ENCODE measurements at places on chromosomes 7 and 10.
A peak's percentile ranks its signal among the peaks of the same experiment; 100 is the strongest.

DNA sequence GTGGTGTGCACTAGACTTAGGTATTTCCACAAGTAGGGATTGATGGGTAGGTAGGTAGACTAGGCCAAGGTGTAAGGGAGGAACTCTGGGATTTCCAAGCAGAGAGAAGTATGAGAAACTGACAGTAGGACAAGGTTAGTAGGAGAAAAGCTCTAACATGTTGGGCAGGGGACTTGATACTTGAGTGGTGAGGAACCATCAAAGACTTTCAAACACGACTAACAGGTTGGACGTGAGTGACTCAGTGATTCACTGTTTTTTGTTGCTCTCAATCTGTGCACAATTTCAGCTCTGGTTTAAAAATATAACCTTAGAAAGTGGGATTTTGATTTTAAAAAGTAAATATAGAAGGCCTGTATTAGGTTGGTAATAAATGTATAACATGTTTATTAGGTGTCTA is 44.4 kb downstream of the KLHDC10 start:
- DNase-seq, result no peak

DNA sequence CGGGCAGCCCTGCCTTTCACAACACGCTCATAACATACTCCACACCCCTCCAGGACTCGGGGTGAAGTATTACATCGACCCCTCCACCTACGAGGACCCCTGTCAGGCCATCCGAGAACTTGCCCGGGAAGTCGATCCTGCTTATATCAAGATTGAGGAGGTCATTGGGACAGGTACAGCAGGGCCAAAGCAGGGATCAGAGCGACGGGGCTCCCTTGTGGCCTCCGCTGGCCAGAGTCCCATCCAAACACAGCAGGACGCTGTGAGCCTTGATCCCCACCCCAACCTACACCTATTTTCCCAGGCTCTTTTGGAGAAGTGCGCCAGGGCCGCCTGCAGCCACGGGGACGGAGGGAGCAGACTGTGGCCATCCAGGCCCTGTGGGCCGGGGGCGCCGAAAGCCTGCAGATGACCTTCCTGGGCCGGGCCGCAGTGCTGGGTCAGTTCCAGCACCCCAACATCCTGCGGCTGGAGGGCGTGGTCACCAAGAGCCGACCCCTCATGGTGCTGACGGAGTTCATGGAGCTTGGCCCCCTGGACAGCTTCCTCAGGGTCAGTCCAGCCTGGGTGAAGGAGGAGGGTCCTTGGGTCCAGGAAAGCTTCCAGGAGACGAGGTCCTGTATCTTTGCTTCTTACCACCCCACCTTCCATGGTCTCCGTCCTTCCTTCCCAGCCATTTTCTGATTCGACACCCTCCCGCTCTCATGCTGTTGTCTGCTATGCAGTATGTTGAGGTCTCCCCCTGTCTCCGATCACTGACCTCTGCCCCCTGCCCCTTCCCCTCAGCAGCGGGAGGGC is 13.5 kb downstream of the EPHB6 start:
- no peak for DNase-seq

GRCh38 chr7:24779283-24779655 is 22.0 kb upstream of the GSDME start:
- no peak for DNase-seq

DNA sequence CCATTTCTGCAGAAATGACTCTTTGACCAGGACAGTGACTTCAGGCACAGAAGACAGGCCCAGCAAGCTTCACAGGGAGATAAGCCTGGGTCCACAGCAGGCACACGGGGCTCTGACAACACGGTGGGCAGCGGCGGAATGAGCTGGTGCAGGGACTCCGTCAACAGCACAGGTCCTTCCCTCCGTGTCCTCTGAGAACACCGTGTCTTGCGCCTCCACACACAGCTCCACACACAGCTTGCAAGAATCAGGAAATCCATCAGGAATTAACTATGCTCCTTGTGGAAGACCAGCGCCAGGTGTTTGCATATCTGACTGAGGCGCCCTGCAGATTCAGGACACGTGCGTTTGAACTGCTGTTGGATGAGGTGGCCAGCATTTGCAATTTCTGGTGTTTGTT is 39.6 kb downstream of the TCERG1L start:
- no peak for DNase-seq

GRCh38 chr7:137606061-137606674 is 240.6 kb downstream of the DGKI start:
- DNase-seq, result no peak

DNA sequence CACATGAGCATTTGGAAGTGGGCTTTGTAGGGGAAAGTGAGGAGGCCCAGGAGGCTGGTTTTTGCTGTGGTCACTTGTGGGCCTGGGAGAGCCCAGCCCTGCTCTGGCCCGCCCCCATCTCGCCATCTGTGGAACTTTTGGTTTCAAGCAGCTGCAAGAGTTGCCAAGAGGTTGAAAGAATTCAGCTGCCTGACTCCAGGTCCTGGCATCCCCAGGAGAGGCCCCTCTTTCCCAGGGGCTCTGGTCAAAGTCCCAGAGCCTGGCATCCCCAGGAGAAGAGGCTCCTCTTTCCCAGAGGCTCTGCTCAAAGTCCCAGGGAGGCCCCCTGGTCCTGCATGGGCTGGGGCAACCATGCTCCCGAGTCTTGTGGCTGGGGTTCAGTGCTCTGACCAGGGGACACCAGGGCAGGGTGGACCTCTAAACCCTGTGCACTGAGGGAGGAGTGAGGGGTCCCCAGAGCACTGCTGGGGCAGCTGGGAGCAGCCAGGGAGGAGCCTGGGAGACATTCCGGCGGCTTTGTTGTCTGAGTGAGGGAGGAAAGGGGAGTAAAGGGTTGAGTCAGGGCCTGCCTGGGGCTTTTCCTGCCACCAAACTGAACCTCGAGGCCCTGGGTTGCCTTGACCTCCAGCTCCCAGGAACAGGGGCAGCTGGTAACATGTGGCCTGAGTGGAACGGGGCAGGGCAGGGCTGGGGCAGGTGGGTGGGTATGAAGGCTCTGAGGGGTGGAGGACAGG is 27.7 kb upstream of the CSGALNACT2 start:
- DNase-seq, result no peak

DNA sequence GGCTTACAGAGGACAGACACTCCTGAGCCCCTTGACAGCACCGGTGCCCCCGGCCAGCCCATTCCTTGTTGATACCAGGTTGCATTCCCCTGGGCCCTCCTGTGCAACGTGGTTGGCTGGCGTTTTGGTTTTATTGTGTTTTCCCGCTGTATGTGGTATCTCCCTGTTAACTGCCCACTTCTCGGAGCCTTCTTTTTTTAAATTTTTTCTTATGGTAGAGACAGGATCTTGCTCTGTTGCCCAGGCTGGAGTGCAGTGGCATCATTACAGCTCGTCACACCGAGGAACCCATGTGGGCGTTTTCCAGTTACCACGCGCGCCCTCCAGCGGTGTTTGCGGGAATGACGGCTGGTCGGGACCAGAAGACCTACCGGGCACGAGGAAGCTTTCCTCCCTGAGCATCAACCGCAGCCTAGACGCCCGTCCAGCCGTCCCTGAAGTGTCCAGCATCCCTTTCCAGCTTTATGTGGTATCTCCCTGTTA is 16.9 kb upstream of the ZFAND2A start:
- DNase-seq, result peak; percentile 84

GRCh38 chr10:84205049-84205852 is 10.9 kb downstream of the CDHR1 start:
- peak; percentile 70 for DNase-seq

DNA sequence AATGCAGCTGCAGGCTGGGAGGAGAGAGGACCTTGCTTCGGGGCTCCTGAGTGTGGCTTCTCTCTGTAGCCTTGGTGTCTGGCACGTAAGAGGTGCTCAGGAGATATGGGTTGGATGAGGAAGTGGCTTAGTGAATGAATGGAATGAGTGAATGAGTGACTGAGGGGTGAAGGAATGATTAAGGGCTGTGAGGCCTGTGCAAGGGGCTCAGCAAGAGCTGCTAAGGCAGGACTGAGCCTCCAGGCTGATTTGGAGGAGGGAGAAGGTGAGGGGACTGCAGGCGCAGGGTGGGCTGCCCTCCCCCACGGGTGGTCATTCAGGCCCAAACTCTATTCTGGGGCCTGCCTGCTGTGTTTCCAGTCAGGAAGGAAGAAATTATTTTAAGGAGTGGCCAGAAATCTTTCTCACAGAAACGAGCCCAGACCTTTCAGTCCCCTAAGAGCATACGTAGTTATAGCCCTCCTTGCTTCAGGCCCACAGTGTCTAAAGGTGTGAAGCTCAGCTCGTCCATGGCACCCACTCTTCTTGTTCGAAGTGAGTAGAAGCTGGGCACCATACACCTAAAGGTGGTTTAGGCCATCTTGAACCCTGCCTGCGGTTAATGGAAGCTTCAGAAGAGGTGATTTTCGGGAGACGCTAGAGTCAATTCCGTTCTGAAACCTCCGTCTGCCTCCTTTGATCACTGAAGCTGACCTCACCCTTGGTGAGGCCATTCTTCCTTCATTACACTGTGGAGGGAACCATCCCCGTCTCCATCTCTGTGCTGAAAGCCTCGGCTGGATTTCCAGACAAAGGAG is 49.5 kb upstream of the SAMD8 start:
- DNase-seq, result peak; percentile 4

- no peak for DNase-seq
Measured at GRCh38 chr10:79496896-79497295, 15.4 kb upstream of the EIF5AL1 start.

GRCh38 chr7:137147338-137147720 is 196.2 kb downstream of the PTN start:
- DNase-seq, result no peak

DNA sequence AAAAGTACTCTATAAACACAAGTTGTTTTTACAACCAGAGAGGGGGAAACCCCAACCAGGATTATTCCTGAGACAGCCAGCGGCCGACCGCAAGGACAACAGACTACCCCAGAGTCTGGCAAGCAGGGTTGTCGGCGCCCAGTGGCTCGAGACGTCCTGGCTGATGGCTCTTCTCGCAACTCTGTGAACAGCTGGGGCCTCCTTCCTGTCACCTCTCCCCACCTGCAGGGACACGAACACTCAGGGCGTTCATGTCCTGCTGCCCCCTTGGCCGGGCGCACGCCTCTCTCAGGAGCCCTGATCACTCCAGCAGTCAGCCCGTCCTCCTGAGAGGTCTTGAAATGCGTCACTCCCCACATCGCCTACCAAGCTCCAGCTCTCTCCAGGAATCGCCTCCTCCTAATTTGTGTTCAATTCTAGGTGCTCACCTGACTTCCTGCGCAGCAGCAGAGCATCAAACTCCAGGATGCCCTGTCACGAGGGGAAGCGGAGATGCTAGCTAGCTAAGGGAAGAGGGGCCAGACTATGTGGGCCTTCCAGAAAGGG is 66.4 kb upstream of the TNRC18 start:
- DNase-seq, result no peak

DNA sequence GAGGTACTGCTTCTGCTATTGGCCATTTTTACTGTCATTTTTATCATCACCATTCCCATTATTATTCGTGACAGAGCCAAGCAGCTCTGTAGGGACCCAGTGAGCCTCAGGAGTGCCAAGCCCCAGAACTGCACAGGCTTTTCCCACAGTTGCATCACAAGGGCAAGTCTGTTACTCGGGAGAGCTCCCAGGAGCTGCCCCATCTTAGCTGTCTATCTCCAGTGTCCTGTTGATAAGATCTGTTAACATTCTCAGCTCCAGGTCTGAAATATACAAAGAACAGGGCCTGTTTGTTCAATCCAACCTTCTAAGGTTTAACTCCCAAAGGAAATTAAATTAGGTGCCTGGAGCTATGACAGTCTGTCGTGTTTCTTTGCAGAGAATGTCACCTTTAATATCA is 20.2 kb upstream of the TRIM8 start:
- DNase-seq, result no peak

DNA sequence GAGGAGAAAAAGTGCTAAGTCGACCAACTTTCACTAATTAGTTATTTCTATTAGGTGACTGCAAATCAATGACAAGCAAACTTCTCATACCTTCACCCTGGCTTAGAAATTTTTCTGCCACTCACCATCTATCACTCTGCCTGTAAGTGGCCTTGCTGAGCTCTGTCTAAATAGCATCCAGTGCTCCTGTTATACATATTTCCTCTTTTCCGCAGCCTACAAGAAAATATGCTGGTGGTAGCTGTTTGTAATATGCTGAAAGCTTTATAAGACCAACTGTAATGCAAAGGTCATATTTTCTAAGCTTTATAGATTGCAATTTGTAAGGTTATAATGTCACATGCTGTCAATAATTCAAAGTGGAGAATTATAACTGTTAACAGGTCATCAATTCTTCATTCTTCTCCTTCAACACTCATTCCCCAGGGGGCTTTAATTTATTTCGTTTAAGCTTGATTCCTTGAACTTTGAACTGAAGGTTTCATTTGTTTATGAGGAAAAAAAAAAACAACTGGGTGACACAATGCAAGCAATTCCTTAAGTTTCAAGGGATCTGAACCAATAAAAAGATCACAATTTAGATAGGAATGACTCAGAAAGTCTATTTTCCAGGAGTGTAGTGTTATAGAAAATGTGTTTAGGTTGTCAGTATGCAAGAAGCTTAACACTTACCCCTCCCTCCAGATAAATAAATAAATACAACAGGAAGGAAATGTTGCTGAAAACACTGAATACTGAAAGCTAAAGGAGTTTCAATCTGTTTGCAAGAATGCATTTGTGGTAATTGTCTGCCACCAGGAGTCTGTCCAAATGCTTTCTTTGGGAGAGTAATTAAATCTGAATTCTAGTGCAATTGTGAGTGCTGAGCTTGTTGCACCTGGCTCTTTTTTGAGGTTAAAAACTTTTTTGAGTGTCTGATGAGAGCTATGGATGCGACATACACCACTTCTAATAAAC is 183.7 kb downstream of the SORCS1 start:
- no peak for DNase-seq

- no peak for DNase-seq
Measured at GRCh38 chr10:114118514-114118913, 55.5 kb downstream of the CCDC186 start.

DNA sequence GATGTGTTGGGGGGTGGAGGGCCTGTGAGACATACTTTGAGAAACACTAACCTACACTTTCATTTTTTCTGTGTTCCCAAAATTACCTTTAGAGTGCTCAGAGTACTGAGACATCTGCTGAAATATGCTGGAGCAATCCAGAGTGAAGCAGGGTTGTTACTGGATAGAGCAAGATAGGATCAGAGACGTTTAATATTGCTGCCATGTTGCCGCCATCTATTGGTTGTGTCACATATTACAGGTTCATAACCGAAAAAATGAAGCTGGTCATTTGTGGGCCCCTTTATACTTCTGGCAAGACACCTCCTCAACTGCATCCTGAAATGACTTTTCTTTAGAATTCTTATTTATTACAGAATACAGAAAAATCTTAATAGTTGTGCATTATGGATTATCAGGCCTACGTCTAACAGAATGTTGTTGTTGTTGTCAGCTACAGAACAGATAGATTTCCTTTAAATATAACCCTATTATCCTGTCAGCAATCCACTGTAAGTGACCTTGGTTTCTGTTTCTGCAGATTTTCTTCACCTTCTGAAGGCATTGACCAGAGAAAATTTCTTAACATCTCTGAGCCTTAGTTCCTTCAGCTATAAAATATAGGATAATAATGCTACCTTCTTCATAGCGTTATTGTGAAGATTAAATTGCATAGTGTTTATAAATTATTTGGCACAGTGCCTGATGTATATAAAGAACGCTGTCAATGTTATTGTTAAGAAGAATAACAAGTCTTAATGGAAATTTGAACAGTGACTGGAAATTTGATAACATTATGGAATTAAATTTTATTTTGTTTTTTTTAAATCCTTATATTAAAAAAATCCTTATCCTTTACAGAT is 16.2 kb upstream of the DLD start:
- DNase-seq, result peak; percentile 58

GRCh38 chr10:84811113-84811512 is 482.7 kb downstream of the CCSER2 start:
- DNase-seq, result no peak

Measured in HL-60 (cell line).